ENCODE measurements at places on chromosomes 13 and 19. TPM values are rescaled to one million over a fixed set of nuclear protein-coding genes. Genes with fewer than 3 reads are reported as not detected.

- no peak for DNase-seq
These were observed 9.8 kb upstream of the MZF1 start for GRCh38 chr19:58582985-58583384.

- peak; percentile 44 for DNase-seq
These were observed 8.1 kb downstream of the RINL start for GRCh38 chr19:38869836-38870607.

GRCh38 chr19:30887042-30887441, 462.2 kb downstream of the TSHZ3 start:
- no peak for DNase-seq

GRCh38 chr13:65125236-65125635, 2104.9 kb downstream of the PCDH9 start:
- peak; percentile 25 for DNase-seq

- DNase-seq: peak; percentile 89
These were observed 107.2 kb downstream of the FNDC3A start for GRCh38 chr13:49082653-49083536.

DNA sequence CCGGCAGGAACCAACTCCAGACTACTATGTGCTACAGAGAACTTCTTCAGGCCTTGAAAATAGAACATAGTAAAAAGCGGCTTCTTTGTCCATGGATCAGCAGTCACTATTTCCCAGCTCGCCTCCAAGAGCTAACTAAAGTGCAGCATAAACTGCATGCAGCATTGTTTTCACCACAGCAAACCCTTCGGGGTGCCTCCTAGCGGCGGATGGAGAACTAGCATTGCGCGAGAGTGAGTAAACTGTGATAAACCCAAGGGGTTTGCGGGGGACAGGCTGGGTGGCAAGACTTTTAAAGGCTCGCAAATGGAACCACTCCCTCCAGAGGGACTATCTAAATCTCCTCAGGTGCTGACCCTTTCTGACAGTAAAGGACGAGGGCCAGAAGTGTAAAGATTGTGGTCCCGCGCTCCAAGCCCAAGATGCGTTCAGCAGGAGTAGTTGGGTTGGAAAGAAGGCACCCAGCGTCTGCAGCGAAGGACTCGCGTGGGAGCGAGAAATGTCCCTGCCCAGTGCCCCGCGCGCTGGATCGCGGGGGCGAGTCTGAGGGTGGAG, 21.5 kb upstream of the SGCG start:
- DNase-seq: peak; percentile 69

GRCh38 chr13:45564133-45564776, 51.3 kb downstream of the ERICH6B start:
- DNase-seq: peak; percentile 81

DNA sequence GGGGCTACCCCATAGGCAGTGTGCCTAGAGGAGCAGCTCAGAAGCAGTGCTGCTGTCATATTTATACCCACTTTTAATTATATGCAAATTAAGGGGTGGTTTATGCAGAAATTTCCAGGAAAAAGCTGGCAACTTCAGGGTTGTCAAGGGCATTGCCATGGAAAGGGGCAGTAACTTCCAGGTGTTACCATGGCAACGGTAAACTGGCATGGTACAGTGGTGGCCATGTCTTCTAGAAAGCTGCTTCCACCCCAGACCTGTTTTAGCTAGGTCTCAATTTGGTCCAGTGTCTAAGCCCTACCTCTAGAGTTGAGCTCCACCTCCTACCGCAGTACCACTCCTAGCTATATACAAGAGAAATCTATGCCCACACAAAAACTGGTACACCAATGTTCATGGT, 11.3 kb downstream of the PNMA8A start:
- DNase-seq: no peak

DNA sequence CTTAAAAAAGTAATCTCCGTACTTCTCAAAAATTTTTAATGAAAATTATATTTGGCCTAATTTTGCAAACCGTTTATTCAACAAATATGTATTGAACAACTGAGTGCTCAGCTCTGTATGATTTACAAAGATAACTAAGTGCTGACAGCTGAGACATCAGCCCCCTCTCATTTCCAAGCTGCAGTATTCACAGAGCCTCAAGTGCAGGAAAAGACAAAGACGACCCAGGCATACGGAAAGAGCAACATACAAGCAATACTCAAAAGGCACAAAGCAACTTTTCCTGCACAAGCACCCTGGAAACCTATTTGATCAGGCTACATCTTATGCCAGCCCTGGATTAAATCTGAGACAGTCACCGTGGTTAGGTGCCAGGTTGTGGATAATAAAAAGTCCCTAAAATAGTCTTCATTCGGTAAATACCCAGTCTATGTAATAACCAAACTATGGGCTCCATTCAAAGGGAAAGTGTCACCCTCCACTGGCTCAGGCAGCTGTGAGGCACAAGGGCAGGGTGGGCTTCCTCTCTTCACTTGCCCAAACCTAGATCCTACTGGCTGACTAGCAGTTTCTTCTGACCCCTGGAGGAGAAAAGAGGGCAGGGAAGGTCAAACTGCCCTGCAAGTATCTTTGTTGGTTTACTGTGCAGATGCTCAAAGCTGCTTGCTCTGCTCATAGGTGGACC, 65.5 kb downstream of the TBC1D4 start:
- no peak for DNase-seq

DNA sequence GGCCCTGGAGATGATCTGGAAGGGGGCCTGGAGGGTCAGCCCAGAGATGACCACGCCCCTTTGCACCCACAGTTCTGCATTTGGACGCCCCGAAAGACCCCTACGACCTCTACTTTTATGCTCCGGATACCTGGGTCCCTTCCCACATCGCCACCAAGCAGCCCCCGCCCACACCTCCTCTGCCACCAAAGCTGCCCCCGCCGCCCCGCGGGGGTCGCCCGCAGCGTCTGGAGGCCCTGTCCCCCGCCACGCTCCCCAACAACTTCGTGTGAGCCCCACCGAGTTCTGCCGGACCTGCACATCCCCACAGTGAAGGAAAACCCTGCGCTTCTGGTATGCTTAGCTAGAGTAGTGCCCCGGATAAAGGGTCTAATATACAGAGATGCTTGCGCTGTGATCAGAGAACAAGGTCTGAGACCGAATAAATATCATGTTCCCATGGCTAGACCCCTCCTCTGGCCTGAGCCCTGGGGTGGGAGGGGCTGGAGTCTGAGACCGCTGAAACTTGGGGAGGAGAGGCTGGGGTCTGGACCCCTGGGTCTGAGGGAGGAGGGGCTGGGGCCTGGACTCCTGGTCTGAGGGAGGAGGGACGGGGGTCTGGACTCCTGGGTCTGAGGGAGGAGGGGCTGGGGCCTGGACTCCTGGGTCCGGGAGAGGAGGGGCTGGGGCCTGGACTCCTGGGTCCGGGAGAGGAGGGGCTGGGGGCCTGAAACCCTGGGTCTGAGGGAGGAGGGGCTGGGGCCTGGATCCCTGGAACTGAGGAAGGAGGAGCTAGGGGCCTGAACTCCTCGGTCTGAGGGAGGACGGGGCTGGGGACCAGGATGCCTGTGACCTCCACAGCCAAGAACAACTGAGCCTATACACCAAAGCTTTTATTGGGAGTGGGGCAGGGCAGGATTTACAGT, 3.6 kb downstream of the GFY start:
- no peak for DNase-seq

DNA sequence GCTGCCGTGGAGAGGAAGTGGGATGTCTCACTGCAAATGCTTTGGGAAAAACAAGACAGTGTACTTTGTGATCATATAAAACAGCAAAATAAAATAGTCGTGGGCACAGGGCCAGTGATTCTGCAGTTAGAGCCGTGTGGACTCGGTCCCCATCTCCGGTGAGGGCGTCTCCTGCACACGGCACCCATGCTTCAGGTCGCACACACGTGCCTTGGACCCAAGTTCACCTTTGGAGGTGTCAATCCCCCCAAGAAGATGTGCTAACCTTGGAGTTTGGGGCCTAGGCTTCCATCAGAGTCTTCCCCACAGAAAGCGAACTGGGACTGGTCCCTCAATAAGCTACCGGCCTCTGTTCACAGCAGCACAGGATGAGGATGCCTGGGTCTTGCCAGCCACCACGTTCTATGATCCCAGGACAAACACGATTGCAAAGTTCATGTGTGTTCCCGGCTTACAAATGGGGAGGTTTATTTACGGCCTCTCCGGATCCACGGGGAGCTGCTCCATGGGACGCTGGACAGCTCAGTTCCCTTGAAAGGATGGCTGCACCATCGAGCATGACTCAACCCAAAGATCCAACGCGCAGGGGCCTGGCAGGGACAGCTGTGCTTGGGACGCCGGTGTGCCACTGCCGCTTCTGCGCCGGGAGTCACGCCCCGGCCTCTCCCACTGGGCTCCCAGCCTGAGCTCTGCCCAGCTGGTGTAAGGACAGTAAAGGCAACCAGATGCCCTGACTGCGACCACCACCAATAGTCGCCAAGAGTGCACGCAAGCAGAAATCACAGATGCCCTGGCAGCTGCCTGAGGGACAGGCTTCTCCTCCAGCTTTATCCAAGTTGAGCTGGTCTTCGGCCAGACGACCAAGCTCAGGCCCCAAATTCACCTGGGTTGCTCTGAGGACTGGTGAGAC, 8.6 kb downstream of the GAS6 start:
- DNase-seq: no peak

GRCh38 chr19:34503531-34504272, 22.1 kb downstream of the WTIP start:
- no peak for DNase-seq

- DNase-seq: no peak
These were observed 3.0 kb downstream of the GADD45GIP1 start for GRCh38 chr19:12953799-12954611.

DNA sequence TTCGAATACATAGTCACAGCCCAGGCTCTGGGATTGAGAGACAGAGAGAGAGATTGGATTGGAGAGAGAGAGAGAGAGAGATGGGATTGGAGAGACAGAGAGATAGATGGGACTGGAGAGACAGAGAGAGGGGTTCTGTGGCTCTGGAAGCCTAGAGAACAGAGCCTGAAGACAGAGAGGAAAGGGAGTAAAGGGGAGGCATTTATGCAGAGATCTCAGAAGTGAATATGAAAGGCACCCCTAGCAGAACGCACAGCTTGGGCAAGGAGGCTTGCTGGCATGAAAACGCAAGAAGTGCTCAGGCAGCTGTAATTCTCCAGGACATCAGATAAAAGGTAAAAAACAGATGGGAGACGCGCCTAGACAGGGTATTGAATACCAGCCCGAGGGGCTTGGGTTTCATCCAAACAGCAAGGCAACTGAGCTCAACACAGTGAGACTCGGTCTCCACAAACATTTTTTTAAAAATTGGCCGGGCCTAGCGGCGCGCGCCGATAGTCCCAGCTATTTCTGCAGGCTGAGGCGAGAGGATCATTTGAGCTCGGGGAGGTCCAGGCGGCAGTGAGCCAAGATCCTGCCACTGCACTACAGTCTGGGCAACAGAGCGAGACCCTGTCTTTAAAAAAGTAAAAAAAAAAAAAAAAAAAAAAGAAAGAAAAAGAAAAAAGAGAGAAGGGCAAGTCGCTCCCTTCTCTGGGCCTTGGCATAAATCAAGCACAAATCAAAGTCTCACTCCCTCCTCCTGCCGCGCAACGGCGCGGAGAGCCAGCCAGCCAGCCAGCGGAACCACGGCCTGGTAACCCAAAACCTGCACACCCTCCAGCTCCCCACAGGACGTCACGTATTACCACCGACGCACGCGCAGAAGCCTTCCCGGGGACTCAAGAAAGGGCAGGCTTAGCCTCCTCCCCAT, 774 bp upstream of the PPP2R1A start:
- no peak for DNase-seq

- DNase-seq: peak; percentile 42
These were observed 4.0 kb downstream of the C19orf38 start for GRCh38 chr19:10852098-10852800.

GRCh38 chr19:10473192-10473591, 30.0 kb downstream of the KEAP1 start:
- no peak for DNase-seq

GRCh38 chr19:17938092-17938845, 5.5 kb downstream of the CCDC124 start:
- DNase-seq: peak; percentile 80

- no peak for DNase-seq
These were observed 2486.0 kb upstream of the PCDH20 start for GRCh38 chr13:63901630-63902029.

DNA sequence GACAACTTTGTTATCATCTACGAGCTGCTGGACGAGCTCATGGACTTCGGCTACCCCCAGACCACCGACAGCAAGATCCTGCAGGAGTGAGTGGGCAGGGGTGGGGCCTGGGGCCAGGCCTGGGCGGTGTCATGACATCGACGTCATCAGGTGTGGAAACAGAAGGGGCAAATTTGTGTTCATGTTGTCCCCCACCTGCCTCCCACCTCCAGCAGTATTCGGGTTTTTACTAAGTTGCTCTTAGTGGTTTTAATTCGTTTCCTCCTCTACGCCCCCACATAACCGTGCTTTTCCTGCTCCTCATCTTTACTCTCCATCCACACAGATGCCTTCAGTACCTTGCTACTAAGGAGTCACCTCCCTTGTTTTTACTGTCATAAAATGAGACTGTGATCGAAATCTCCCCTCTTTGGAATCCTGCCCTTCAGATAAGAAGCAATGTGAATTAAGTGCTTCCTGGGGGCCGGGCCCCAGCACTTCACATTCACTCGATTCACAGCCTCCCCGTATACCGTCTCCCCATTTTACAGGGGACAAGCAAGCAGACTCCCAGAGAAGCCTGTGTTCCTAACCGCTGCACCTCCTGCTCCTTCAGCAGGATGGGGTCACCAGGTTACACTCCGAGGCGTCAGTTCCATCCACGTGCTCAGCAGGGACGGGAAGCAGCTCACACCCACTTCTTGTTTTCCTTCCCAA, 10.5 kb downstream of the AP1M1 start:
- DNase-seq: no peak

DNA sequence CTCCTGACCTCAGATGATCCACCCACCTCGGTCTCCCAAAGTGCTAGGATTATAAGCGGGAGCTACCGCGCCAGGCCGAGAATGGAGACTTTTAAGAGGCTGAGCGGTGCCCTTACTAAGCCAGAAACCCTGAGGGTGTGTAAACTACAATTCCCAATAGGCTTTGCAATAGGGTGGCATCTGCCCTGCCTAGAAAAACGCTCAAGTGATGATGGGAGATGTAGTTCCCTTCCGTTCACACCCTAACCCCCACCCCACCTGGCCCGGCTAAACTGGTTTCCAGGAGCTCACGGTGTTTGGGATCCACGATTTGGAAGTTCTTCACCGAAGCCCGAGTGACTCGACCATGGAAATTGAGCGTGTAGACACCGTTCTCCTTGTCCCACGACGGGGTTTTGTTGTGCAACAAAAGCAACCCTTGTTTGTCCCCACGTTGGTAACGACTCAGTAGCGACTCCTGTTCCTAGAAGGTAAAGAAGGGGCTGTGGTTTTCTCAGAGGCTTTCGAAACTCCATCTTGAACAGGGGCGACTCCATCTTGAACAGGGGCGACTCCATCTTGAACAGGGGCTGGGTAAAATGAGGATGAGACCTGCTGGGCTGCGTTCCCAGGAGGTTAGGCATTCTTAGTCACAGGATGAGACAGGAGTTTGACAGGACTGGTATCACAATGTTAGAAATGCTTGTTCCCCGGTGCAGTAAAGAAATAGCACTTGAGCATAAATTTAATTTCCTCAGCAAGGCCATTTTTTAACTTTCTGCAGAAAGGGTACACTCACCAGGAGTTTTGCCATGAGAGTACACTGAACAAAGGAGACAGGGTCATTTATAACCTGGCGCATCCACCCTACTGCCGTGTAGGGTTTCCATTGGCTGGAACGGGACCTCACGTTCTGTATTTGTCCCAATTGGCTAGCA, 9.8 kb downstream of the PPP1R15A start:
- DNase-seq: no peak

GPR180 gene
- 9.0 TPM for polyA plus RNA-seq

DCLK1 gene
- polyA plus RNA-seq: 2.9 TPM

PRR20B gene
- polyA plus RNA-seq: not detected

CYSLTR2 gene
- 0.03 TPM for polyA plus RNA-seq

ITGBL1 gene
- polyA plus RNA-seq: 137 TPM

ZMYM2 gene
- polyA plus RNA-seq: 37.3 TPM

TMEM150B gene
- not detected for polyA plus RNA-seq

EHD2 gene
- polyA plus RNA-seq: 96.5 TPM

KCNJ14 gene
- 0.15 TPM for polyA plus RNA-seq

Measured in fibroblast of lung (primary cell).